ENCODE measurements at places on chromosomes 4 and X.

GRCh38 chr4:74308215-74308614, at the start of gene EPGN:
TSS of gene EPGN (plus strand) at chr4:74308470. CDS start at chr4:74308534, 64 bp downstream.
- no peak for DNase-seq

DNA sequence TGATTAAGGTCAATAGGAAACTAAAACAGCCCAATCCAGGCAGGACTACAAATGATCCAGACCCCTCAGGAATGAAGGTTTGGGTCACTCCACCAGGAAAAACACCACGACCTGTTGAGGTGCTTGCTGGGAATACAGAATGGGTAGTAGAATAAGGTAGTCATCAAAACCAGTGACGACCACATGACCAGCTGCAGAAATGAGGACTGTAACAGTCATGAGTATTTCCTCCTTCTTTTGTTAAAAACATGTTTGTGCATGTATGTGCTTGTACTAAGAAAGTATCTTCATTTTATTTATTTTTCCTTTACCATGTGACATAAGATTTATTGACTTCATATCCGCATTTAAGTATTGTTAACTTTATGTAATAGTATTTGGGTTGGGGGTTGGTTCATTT, 603.5 kb upstream of the NR3C2 start:
- DNase-seq, result no peak

GRCh38 chrX:17662391-17662790, 74.9 kb upstream of the SCML1 start:
- DNase-seq, result no peak

GRCh38 chr4:67939195-67939594, 24.1 kb downstream of the TMPRSS11A start:
- DNase-seq, result no peak

- no peak for DNase-seq
Observed at GRCh38 chrX:31800219-31800618, 728.4 kb upstream of the FTHL17 start.

DNA sequence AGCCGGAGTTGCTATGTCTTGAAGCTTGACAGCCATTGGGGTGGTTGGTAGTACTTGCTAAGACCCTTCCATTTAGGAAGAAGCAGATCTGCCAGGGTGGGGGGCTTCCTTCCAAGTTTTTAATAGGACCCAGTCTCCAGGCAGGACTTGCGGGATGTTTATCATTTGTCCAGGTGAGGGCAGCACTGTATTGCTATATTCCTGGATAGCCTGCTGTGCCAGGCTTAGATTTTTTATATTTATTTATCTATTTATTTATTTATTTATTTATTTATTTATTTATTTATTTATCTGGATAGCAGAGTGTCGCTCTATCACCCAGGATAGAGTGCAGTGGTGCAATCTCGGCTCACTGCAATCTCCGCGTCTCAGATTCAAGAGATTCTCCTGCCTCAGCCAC, 87.4 kb upstream of the CT45A1 start:
- DNase-seq, result no peak

Measured in hypothalamus (tissue), 51 donors.